Melanocyte of skin (primary cell): ENCODE measurements at places on chromosomes 13 and 19. TPM values are rescaled to one million over a fixed set of nuclear protein-coding genes. Genes with fewer than 3 reads are reported as not detected.

Gene COX6B1
- total RNA-seq, result 275 and 339 TPM in 2 replicates

Gene RAB3A
- total RNA-seq, result 6.6 and 7.7 TPM in 2 replicates

Gene FUT2
- not detected in 2 replicates for total RNA-seq

Gene A1BG
- total RNA-seq, result 1.7 and 1.8 TPM in 2 replicates

Gene S1PR2
- 10.0 and 15.3 TPM in 2 replicates for total RNA-seq

Gene SYCN
- total RNA-seq, result not detected in 2 replicates

Gene RXFP2
- not detected in 2 replicates for total RNA-seq

Gene TINCR
- total RNA-seq, result 1.00 and 1.2 TPM in 2 replicates

Gene ATP4B
- total RNA-seq, result not detected in 2 replicates

Gene TBXA2R
- total RNA-seq, result under 0.01 TPM in 1 of 2 replicates, not detected in the other

Gene MYO16
- total RNA-seq, result 5.2 and 5.8 TPM in 2 replicates

Gene S1PR5
- under 0.01 TPM in 1 of 2 replicates, not detected in the other for total RNA-seq

Gene FSTL3
- 11.9 and 18.6 TPM in 2 replicates for total RNA-seq

Gene TBC1D4
- total RNA-seq, result 5.2 and 22.2 TPM in 2 replicates

Gene MADCAM1
- total RNA-seq, result 0.33 TPM in 1 of 2 replicates, not detected in the other

Gene ELSPBP1
- 0.67 TPM in 1 of 2 replicates, not detected in the other for total RNA-seq
